Naive B cell (primary cell): ENCODE measurements at places on chromosomes 5 and 9.

- no peak for DNase-seq
Observed at GRCh38 chr5:177576169-177576568, 15.8 kb upstream of the TMED9 start.

- DNase-seq: no peak
Observed at GRCh38 chr5:157292599-157292998, 26.7 kb downstream of the CYFIP2 start.

GRCh38 chr9:89377411-89377810 is 59.1 kb downstream of the SECISBP2 start:
- no peak for DNase-seq

GRCh38 chr9:32783168-32783891 is at the start of gene TMEM215:
Gene TMEM215 (plus strand): TSS chr9:32783540. CDS start chr9:32784184, 644 bp downstream.
- DNase-seq: no peak

GRCh38 chr5:123906698-123907295 is 394.8 kb downstream of the CSNK1G3 start:
- peak; percentile 0 for DNase-seq

DNA sequence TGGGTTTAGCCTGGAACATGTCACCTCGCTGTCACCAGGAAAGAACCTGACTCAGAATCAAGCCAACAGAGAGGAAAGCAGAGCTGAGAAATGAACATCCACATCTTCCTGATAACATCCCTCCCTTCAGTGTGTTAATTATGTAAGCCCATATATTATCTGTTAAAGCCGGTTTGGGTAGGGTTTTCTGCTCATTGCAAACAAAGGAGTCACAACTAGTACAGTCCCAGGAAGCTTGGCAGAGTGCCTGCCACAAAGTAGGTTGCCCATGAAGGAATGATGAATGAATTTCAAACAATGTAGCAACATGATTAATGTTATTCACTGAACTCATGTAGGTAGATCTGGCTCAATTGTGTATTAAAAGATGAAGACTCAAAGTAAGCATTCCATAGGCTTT is 10.4 kb upstream of the PPARGC1B start:
- no peak for DNase-seq

DNA sequence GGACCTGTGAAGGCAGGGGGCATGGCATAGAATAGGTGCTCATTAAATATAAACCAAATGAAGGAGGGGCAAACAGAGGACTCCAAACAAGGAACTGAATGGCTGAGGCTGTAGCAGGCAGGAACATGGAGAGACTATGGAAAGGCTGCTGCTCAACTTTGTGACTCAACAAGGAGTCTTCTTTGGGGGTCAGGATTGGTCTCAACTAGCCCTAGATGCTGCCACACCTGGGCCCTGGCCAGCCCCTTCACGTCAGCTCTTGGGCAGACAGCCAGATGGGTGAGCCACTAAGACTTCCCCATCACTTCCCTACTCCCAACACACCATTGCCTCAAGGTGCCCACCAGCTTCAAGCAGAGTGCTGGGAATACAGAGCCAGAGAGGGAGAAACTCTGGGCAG is 11.0 kb downstream of the RPP25L start:
- no peak for DNase-seq

GRCh38 chr5:119355244-119355638 is 578 bp upstream of the TNFAIP8 start:
- DNase-seq: no peak

DNA sequence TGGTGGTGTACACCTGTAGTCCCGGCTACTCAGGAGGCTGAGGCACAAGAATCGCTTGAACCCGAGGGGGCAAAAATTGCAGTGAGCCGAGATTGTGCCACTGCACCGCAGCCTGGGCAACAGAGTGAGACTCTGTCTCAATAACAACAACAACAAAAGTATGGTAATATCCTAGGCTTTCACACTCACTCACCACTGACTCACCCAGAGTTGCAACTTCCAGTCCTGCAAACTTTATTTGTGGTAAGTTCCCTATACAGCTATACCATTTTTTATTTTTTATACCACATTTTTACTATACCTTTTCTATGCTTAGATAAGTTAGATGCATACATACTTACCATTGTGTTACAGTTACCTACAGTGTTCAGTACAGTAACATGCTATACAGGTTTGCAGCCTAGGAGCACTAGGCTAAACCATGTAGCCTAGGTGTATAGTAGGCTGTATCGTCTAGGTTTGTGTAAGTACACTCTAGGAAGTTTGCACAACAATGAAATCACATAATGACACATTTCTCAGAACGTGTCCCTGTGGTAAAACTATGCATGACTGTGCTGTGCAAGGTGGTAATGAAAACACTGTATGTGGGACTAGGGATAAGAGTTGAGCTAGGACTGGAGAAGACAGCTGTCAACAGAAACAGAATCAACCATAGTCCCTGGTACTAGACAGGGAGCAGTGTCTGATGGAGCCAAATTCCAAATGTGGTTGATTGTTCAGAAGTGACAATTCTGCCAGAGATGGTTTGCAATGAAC is 109.5 kb upstream of the RAD23B start:
- no peak for DNase-seq
